Fibroblast of pulmonary artery (primary cell): ENCODE measurements at places on chromosomes 12 and 14.
A peak's percentile ranks its signal among the peaks of the same experiment; 100 is the strongest.

DNA sequence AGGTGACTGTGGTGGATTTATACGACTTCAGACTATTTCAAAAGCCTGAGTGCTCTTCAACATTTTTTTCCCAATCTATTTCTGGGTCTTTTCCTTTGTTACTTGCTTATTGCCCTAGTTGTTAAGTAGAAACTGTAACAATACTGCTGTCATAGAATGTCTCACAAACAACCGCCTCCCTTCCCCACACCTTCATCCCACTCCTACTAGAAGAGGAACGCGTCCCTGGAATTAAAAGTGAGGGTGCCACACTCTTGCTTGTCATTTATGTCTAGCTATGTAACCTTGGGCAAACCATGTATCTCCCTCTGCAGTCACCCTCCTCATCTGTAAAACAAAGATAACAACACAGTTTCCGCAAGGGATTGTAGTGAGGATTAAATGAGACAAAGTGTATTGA is 8.6 kb downstream of the BRAP start:
- no peak for DNase-seq

DNA sequence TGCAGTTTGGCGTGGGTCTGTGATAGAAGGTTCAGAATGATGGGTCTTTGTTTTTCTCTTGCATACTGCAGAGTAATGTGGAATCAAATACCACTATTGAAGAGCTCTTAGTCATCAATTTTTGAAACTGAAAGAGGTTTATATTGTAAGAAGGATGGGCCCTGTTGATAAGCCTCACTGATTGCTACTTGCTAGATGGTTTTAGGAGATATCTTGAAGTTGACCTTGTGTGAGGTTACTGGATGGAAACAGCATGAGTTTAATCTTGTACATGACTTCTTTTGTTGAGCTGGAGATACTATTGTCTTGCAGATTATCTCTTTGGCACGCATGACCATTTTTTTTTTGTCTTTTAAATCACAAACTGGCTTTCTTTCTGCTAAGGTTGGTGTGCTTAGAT is 13.8 kb downstream of the BICD1 start:
- no peak for DNase-seq

- DNase-seq, result peak; percentile 67
Measured at GRCh38 chr12:44000309-44000952, 164.6 kb downstream of the TMEM117 start.

- no peak for DNase-seq
Measured at GRCh38 chr14:64561631-64562030, 11.9 kb downstream of the PPP1R36 start.

DNA sequence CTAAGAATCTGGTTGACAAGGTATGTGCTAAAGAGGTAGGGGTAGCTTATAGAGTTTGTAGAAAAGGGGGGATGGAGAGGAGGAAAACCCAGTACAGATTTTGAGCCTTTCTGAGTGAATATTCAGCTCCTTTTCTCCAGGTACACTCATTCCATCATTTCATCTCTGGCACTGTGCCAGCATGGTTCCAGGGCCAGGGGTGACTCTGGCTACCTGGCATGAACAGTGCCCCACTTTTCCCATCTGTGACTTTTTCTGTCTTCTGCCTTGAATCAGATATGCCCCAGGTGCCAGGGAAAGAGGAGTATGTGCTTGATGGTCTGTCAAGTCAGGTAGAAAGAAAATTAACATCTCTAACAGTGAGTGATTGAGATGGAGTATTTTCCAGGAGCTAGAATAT is 175.7 kb downstream of the CACNA1C start:
- DNase-seq, result no peak

DNA sequence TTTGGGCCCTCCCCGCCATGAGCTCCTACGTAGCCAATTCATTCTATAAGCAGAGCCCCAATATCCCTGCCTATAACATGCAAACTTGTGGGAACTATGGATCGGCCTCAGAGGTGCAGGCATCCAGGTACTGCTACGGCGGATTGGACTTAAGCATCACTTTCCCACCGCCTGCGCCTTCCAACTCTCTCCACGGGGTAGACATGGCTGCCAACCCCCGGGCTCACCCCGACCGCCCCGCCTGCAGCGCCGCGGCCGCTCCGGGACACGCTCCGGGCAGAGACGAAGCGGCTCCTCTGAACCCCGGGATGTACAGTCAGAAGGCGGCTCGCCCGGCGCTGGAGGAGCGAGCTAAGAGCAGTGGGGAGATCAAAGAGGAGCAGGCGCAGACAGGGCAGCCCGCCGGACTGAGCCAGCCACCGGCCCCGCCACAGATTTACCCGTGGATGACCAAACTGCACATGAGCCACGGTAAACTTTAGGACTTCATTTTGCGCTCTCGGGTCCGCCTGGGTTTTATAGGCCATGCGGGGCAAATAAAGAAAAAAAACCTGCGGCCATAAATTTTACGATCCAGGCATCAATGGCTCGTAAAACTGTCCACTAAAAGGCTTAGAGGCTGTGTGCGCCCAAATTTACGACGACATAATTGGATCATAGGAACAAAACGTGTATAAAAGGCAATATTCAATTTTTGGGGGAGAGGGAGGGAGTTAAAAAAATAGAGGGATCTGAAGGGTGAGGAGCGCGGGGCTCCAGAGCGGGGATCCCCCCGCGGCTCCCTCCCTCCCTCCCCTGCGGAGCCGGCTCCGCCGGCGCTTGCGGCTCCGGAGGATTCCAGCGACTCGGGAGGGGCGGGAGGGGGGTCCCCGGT is 493 bp downstream of the HOXC5 start:
- no peak for DNase-seq

GRCh38 chr14:99035268-99035667 is 236.7 kb downstream of the BCL11B start:
- DNase-seq, result peak; percentile 6

DNA sequence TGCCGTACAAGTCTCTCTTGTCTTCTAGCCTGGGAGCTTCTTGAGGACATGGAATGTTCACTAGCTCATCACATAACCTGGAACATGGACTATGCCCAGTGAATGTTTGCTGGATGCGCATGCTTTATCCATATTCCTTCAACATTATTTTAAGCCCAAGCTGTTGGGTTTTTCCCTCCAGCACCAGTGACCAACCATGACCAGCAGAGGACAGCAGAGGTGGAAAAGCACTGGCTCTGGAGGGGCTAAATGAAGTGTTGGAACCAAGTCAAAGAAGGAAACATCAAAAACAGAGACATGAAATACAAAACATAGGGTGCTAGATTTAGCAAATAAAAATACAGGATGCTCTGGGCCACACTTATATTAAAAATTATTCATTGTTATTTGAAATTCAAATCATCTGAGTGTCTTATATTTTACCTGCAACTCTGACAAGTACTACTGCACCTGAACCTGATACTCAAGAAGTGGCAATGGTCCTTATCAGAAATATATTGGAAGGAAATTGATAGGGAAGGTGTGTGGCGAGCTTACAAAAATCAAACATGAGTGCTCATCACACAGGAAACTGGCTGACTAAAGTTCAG is 23.1 kb upstream of the HELB start:
- DNase-seq, result peak; percentile 54

DNA sequence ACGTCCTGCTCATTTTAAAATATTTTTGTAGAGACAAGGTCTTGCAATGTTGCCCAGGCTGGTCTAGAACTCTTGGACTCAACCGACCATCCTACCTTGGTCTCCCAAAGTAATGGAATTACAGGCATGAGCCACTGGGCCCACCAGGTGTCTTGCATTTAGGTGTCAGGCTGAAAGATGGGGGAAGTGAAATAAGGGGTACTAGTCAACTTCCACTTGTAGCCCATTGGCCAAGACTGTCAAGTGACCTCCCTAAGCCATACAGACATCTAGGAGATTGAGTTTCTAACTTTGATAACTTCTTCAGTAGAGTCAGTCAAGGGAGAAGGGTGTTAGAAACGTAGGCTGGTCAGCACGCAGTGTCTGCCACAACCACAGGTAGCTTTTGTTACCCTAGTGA is 32.0 kb downstream of the ARF6 start:
- DNase-seq, result no peak

DNA sequence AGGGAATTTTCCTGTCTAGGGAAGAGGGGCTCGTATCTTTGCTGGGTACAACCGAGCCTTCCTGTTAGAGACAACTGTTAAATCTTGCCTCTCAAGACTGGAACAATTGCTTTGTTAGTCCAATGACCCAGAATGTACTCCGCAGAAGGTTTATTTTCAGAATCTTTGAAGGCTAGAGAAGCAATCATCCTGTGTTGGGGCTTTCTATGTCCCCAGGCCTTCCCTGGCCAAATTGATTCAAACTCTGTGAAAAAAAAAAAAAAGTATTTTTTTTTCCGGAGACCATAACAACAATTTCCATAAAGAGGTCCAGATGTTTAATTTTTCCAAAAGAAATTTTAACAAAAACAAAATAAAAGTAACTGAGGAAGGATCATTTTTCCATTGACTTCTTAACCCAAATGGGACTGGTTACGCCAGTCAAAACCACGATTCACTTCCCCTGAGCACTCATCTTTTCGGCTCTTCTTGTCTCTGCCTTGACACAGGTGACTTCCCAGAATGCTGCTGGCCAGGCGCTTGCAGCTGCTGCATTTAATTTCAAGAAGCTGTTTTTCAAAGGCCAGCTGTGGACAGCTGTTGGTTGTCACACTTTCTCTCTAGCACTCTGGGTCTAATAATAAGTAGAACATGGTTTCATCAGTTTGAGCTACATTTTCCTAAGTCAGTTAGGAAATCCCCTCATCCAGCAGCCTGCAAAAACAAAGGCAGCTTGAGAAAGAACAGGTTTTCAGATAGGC is 81.6 kb upstream of the MANSC4 start:
- peak; percentile 58 for DNase-seq

DNA sequence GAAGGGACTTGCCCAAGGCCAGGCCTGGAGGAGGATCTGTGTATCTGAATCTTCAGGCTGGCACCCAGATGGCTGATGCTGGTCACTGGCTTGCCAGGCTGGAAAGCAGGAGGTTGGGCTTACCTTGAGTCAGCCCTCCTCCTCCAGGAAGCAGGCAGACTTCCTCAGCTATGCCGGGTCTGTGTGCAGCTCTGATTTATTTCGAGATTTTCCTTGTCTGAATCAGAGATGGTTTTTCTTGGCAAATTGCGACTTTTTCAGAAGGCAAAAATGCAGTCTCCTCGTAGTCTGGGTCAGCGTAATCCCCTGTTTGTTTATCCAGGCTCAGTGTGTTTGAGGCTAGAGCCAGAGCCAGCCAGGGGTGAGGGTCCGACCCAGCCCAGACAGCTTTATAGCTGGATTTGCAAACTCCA is 48.9 kb downstream of the SMOC1 start:
- no peak for DNase-seq

DNA sequence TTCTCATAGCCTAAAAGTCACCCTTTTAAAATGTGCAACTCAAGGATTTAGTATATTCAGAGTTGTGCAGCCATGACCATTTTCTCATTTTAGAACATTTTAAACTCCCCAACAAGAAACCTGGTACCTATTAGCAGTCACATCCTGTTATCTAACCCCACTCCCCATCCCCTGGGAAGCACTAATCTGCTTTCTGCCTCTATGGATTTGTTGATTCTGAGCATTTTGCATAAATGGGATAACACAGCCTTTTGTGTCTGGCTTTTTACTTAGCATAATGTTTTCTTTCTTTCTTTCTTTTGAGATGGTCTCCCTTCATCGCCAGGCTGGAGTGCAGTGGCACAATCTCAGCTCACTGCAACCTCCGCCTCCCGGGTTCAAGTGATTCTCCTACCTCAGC is 38.6 kb upstream of the YY1 start:
- DNase-seq, result no peak

DNA sequence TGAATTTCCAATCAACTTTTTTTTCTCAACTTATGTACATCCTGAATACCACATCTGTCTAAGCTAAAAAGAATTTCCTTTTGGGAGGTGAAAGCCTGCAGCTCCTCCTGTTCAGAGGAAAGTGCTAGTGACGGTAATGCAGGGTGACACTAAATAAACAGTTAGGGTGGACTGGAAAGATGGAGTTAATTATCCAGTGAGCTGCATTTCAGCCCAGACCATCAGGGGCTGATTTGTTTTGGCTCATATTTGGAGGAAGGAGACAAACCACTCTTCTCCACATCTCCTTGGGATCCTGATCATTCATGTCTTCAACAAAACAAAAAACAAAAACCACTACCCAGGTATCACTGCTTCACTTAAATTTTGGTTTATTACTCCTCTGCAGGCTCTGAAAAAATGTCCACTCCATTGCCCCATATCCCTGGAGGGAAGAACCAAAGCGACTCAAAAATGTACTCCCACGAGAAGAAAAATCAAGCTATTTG is 5.1 kb upstream of the SIX1 start:
- no peak for DNase-seq

DNA sequence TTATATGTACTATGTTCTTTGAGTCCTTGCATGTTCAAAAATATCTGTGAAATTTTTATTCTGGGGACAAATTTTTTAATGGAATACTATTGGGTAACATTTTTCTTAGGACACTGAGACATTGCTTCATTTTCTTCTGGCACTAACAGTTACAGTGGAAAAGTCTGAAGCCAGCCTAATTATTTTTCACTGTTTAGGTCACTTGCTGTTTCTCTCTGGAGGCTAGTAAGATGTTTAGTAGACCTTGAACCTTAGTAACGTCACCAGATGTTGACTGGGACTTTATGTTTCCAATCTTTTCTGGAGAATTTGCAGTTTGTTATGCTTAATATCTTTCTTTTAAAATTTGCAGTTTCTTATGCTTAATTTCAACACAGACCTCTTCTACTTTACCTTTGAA is 12.3 kb upstream of the EPYC start:
- DNase-seq, result no peak

GRCh38 chr14:96914571-96915128 is 117.5 kb downstream of the VRK1 start:
- DNase-seq, result peak; percentile 3

- no peak for DNase-seq
Measured at GRCh38 chr12:105825141-105825540, 313.6 kb downstream of the NUAK1 start.

- DNase-seq, result no peak
Measured at GRCh38 chr12:1534748-1535147, 59.6 kb downstream of the FBXL14 start.

DNA sequence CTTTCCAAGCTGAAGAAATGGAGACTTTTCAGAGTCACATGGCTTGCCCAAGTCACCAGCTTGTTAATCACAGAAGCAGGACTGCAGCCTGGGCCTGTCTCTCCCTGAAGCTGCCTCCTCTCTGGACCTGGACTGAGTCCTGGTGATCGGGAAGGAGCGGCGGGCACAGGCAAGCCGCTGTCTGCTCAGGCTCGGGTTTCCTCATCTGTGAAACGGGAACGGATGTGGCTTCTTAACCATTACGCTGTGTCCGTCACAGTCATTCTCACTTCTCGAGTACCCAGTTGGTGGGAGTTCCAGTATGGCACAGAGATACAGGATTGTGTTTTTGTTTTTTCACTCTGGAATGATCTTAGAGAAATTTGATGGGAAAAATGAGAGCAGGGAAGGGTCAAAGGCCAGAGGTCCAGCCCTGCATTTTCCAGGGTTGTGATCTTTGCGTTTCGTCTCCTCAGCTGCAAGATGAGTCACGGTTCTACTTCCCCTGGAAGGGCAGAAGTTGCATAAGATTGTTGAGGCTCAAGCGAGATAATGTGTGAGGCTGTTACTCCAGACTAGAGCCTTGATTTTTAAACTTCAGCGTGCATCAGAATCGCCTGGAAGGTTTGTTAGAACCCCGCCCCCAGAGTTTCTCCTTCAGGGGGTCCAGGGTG is 7.6 kb upstream of the LRTM2 start:
- DNase-seq, result peak; percentile 76

GRCh38 chr12:67705394-67706370 is 57.1 kb downstream of the DYRK2 start:
- DNase-seq, result peak; percentile 64
